Mammary epithelial cell (primary cell): ENCODE measurements at places on chromosomes 6 and 20. TPM values are rescaled to one million over a fixed set of nuclear protein-coding genes. Genes with fewer than 3 reads are reported as not detected.

Gene TRIM40
- not detected for total RNA-seq

Gene DUSP15
- 0.32 TPM in 1 of 2 replicates, not detected in the other for total RNA-seq

Gene FAM162B
- not detected in 2 replicates for total RNA-seq

Gene FNDC11
- total RNA-seq, result under 0.01 TPM

Gene DEFB132
- not detected for total RNA-seq

Gene CD83
- 2.1 and 4.4 TPM in 2 replicates for total RNA-seq

Gene TNXB
- total RNA-seq, result 0.82 and 1.7 TPM in 2 replicates

GRCh38 chr20:25323496-25324246 is 67.0 kb downstream of the ABHD12 start:
- no peak for DNase-seq

- DNase-seq, result no peak
Measured at GRCh38 chr6:36130667-36131510, 576 bp downstream of the MAPK13 start.

GRCh38 chr6:67190733-67191132 is 1444.3 kb upstream of the ADGRB3 start:
- no peak for DNase-seq

DNA sequence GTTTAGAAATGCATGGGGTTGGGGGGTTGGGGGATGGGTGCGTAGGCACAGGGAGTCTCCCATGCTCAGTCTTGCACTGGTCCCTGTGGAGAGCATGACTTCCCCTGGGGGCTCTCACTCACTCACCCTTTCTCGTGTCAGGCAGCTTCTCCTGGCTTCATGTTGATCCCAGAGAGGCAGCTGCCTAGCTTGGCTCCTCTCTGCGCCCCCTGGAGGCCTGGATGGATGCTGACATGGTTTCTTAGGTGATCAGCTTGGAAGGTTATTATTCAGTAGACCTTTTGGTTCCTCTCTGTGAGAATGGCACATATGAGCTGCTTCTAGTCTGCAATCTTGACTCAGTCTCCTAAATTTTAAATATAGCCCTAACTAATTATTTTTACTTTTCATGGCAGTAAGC is 109.3 kb upstream of the FAM83B start:
- no peak for DNase-seq

GRCh38 chr20:18056174-18057100 is 1.3 kb downstream of the OVOL2 start:
- peak; percentile 8 for DNase-seq

DNA sequence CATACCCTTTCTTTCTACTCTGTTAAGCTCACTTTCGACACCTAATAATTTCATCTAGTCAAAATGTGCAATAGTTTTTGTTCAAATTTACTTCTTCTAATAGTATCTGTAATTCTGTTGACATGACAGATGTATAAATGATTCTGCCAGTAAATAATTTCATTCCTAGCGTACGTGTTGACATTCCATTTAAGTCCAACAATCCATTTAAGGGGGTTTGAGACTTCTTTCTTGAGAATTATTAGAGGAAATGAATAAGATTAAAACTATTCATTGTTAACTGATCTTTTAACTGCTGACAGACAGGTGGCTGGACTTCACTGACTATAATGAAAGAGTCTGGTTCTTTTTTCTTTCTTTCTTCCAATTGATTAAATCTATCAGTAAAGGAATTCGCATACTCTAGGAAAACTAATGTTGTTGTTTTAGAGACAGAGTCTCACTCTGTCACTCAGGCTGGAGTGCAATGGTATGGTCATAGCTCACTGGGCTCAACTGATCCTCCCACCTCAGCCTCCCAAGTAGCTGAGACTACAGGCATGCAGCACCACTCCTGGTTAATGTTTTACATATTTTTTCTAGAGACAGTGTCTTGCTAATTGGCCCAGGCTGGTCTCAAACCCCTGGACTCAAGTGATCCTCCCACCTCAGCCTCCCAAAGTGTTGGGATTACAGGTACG is 55.9 kb downstream of the MAP3K5 start:
- no peak for DNase-seq

- no peak for DNase-seq
Measured at GRCh38 chr6:158069800-158070195, 88.1 kb downstream of the SYNJ2 start.

- DNase-seq, result peak; percentile 56
Measured at GRCh38 chr6:88780714-88781389, 182.6 kb downstream of the RNGTT start.

DNA sequence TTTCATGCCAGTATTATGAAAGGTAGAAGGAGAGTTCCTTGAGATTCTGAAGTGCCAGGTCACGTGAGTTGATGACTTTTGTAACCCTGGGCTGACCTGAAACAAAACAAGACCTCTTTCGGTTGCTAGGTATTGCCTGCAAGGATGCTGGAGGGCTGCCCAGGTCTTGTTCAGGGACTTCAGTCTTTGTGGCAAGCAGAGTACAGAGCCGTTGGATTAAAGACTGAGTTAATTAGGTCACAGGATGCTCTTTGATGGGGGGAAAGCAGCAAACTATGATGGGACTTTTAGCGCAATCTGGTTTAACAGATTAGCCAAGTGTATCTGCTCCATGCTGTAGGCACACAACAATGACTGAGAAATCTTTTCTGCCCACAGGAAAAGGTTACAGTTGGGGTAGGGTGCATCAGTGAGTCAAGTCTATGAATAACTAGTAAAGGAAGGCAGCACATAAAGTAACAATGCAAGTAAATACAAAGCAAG is 12.8 kb upstream of the ELOVL5 start:
- peak; percentile 77 for DNase-seq

DNA sequence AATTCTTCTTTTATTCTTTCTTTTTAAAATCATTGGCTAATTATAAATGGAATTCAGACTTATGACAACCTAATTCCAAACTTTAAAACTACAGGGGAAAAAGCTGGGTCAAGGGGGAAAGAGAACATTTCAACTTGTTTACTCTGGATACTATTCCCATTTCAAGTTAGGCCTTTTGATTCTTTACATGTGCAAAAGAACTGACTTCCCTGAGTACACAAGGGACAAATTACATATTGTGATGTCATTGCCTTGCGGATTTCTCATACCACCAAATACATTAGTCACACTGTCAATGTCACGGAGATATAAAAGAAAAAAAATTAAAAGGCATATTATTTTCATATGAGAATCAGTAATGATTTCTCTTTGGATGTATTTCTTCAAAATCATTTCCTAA is 96.5 kb upstream of the TBX18 start:
- no peak for DNase-seq

DNA sequence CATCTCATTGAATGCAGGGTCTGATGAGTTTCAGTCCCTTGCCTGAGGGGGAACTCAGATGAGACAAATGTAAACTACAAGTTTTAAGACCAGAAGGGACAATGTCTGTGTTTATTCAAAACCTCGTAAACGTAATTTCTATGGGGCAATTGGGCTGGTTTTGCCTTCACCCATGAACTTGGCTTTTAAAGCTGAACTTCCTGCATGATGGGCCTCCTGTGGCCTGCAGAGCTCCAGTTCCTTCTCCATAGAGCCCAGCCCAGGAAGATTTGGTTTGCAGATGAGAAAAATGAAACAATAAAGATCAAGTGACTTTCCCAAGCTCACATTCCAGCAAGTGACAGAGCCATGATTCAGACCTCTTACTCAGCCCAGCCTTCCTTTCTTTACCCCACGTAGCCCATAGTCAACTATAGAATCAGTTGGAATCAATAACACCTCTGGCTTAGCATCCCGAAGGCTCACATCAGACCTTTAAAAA is 612.3 kb downstream of the UTRN start:
- peak; percentile 80 for DNase-seq

GRCh38 chr6:157798851-157799250 is 24.2 kb upstream of the SNX9 start:
- no peak for DNase-seq

DNA sequence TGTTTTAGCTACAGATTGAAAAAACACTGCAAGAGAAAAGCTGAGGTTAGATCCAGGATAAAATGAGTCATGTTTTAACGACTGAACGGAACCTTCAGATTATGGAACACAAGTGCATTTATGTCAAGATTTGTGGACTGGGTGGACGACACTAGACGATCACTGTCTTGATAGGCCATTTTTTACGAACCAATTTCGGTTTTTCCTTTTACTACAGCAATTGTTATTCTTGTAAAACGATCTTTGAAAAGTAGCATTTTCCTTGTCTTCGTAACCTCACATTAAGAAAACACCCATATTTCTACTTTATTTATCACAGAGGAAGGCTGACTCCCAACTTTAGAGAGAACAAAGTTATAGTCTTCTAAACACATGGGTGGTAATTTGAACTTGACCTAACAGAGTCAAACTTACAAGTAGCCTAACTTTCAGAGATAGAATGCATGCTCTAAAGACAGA is 294.2 kb upstream of the TCF21 start:
- DNase-seq, result no peak

GRCh38 chr6:100300221-100300736 is 164.4 kb downstream of the SIM1 start:
- peak; percentile 90 for DNase-seq

DNA sequence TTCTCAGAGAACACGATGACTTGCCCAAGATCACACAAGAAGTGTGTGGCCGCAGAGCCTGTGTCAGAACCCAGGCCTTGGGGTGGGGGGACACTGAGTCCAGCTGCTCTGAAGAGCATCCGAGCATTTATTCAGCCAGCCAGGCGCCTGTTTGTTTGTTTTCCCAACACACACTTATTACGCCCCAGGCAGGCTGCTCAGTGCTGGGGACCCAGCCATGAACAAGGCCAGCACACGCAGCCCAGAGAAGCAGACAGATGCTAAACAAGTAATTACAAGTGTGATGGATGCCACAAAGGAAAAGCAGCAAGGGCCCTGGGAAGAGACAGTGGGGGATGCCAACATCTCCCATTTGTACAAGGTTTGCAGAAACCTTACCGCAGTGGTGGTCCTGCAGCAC is 19.4 kb upstream of the SIRPA start:
- DNase-seq, result no peak

DNA sequence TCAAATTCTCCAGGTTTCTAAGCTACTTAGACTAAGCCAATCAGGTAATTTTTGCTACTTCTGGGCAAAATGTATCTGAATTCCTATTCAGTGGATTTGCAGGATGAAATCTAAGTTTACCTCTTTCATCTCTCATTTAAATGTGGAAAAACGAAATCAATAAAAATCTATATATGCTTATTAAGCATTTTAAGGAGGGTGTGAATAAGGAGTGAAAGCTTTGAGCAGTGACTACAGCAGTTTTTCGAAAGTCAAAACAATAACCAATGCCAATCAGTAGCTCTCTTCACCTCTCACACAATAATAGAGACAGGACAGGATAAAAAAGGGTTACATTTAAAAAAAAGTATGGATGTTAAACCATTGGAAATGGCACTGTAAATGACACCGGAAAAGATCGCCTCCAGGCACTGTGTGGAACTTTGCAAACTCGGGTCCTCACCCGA is 476 bp upstream of the BCKDHB start:
- no peak for DNase-seq

GRCh38 chr6:106244521-106244920 is 81.0 kb downstream of the ATG5 start:
- DNase-seq, result no peak

DNA sequence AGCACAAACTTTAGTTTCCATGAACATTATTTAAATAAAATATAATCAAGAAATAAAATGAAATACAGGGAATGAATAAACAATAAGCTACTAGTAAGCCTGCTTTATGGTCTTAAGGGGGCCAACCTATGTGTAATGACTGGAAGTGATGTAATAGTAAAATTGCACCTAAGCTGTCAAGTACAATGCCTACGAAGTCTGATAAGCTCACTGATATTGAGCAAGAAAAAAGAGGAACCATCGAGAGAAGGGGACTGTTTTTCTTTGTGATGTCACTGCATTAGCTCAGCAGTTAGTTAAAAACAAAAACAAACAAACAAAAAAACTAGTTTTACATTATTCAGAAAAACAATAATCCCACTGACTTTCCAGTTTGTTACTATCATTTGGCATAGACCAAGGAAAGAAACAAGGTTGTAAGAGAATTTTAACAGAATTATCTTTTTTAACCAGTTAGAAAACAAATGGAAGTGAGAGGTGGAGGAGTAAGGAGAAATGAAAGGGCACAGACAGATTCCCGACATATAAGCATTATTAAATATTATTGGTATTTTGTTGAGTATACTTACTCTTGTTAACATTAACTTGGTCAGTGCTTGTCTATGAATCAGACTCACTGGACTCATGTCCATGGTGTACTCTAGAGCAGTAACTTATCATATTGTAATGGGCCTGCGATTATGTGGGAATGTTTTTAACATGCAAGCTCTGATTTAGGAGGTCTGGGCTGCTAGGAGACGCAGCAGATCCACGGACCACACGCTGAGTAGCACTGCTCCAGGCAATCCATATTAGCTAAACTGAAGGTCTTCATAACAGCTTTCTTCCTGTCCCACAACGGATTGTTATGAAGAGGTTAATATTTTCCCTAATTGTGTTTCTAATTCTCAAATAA is 99.6 kb upstream of the HMGCLL1 start:
- DNase-seq, result no peak
